Amniotic stem cell (primary cell): ENCODE measurements at places on chromosomes 12 and 14.

DNA sequence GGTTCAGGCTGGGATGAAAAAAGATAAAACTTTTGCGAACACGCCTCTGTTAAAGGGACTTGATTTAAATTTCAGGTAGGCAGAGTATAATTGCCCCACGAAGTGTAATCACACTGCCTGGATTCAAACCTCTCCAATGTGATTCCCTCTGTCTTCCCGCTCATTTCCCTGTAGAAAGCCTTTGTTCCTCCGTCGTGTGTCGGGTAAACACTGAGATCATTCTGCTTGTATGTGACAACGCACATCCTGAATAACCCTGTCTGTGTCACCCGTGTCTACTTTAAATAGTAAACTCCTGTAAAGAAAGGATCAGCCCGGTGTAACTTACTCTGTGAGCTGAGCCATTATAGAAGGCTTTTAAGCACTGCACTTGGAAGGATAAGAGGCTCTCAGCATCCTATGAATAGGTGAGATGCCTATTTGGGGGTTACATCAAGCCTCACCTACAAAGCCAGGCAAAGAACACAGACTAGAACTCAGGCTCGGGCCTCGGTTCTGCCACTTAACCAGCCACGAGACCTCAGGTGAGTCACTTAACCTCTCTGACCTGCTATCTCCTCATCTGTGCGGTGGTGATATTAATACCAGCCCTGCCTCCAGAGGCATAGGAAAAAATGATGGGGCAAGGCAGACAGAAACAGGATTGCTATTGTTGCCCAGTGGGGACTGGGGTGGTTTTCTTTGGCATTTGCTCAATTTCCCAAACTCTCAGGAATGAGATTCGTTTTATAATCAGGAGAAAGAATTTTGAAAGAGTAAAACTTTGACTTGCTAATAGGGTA lies 74.2 kb downstream of the RBM19 start:
- DNase-seq: no peak

GRCh38 chr12:93061473-93062419 lies 132.7 kb upstream of the EEA1 start:
- no peak for DNase-seq

DNA sequence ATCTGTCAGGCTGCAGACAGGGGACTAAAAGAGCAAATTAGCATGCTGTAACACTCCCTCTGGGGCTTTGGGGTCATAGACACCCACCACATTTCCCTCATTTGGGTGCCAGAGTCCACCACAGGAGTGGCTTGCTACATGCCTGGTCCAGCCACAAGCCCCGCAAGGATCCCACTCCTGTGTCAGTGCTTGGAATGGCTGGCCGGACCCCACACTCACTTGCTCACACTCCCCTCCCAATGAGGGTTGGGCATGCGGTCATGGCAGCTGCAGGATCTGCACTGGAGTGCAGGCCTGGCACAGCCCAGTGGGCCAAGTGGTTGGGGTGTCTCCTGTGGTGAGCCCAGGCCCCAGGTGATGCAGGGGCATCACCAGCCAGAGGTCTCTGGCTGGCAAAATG lies 59.9 kb downstream of the TSPAN19 start:
- no peak for DNase-seq

GRCh38 chr12:3307389-3307788 lies 183.6 kb upstream of the PRMT8 start:
- no peak for DNase-seq
